GM12878 (cell line): ENCODE measurements at places on chromosomes 7 and 10.

- no peak for DNase-seq
These were observed 106.9 kb downstream of the TCERG1L start for GRCh38 chr10:131204406-131205152.

GRCh38 chr7:40887099-40887498 is 752.3 kb downstream of the SUGCT start:
- no peak for DNase-seq

- no peak for DNase-seq
These were observed 5.9 kb downstream of the DUSP5 start for GRCh38 chr10:110503528-110504110.

GRCh38 chr7:80940539-80941207 is 21.8 kb upstream of the SEMA3C start:
- no peak for DNase-seq

GRCh38 chr10:29522918-29523317 is 111.9 kb downstream of the SVIL start:
- no peak for DNase-seq

DNA sequence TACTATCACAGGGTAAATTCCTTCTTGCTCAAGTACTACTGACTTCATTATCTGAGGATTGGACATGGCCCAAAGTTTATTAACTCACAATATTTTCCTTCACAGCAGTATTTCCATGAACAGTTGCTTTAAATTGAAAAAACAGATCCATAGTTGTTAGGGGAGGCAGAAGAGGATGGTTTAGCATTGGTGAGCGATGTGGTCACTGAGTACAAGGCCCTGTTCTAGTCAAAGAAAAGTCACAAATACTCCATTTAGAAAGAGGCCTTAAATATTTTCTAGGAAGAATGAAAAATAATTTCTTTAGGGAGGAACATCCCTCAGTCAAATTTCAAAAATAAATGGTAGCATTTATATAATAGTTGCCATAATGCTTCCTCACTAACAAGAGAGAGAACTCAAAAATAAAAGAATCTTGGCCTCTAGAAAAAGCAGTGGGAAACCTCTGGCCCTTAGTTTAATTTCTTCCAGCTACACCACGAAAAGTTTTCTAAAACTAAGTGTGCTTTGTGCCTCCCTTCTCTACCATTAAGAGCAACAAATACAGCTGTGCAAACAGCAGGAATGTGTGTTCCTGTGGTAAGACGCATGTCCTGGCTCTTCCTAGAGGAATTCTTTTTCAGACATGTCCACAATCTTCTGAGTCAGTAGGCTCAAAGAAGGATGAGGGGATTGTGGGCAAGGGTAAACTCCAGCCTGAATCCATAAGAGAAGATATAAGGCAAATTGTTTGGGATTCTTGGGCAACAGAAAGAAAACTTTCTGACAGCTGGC is 105.7 kb downstream of the HOXA1 start:
- no peak for DNase-seq

DNA sequence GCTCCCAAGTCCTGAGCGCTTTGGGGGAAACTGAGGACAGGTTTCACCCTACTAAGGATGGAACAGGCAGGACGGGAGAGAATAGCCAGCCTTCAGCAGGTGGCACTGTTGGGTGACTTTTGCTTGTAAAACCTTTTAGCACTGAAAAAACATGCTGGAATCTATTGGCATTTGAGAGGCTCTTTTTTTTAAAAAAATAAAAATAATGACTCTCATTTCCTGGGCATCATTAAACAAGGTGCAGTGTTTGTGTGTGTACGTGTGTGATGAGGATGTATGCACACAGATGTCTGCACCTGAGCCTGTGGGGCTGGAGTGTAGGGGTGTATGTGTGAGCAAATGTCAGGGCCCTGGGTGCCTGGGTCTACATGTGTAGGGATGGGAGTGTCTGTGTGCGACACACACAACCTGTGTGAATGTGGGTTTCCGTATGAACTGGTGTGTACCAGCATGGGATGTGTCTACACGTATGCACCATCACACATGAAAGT is 177.9 kb downstream of the RPS24 start:
- no peak for DNase-seq

DNA sequence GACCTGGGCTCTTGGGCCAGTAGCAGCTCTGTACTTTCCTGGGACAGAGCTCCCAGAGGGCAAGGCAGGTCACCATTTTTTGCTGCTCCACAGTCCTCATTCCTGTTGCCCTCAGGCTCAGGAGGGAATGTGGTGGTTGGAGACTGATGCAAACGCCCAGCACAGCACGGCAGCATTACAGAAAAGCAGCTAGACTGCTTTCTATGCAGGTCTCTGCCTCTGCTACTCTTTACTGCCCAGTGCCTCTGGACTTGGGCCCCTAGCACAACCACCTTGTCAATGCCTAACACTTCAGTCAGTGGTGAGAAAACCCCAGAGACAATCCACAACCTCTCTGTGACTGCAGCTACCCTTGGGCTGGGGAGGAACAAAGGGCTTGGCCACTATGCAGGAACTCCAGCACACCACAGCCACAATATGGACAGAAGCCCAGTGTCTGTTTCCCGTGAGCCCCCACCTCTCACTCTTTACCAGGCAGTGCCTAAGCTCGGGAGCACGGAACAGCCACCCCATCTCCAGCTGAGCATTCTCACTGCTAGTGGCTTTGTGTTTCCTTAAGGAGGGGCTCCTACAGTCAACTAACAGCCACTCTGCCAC is 790.6 kb downstream of the PCDH15 start:
- no peak for DNase-seq

- DNase-seq = no peak
These were observed 19.1 kb downstream of the ZMYND11 start for GRCh38 chr10:154348-154747.

DNA sequence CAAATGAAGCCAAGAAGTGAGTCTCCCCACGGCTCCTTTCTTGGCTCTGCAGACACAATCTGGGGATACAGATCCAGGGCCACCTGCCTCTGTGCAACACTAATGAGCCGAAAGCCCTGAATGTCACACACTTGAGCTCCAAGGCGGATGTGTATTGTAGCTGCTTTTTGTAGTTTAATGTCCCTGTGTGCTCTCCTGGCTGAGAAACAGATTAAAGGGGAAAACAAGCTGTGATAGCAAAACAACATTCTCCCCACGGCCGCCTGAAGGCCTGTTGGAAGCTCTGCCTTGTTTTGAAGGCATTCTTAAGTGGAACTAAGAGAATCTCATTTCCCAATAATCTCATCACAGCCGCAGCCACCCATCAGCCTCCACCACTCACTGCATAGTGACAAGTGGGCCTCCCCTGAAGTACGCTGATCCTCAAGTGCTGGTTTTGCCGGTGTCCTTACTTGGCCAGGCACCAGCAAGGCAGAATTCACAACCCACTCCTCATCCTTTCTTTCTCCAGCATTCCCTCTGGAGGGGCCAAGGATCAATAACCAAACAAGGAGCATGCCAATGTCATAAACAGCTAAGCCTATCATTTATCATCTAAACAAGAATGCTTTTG is 44.4 kb upstream of the AMPH start:
- DNase-seq = no peak

DNA sequence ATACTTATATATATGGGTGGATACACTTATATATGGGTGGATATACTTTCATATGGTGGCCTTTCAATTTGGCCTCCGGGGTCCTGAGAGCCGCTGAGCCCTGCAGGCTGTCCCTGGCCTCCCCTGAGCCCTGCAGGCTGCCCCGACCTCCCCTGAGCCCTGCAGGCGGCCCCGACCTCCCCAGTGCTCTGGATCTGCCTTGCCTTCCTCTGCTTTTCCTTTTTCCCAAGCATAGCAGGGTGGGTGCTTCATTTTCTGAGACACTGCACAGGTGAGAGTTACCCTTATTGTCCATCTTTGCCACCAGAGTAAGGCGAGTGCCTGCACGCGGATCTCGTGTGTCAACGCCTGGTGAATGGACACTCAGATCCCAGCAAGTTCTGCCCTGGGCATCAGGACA is 106.6 kb downstream of the VIPR2 start:
- DNase-seq = no peak

GRCh38 chr10:124539935-124540641 is 78.5 kb downstream of the LHPP start:
- DNase-seq = no peak

GRCh38 chr10:34024693-34025425 is 690.4 kb upstream of the NRP1 start:
- no peak for DNase-seq

DNA sequence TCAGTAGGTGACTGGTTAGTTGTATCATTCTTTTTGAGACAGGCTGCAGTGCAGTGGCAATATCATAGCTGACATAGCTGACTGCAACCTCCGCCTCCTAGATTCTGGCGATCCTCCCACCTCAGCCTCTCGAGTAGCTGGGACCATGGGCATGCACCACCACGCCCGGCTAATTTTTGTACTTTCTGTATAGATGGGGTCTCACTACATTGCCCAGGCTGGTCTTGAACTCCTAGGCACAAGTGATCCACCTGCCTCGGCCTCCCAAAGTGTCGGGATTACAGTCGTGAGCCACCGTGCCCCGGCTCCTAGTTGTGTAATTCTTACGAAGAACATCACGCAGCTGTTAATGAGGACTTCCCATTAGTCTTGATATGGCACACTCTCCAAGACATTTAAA is 123.4 kb upstream of the VKORC1L1 start:
- no peak for DNase-seq

DNA sequence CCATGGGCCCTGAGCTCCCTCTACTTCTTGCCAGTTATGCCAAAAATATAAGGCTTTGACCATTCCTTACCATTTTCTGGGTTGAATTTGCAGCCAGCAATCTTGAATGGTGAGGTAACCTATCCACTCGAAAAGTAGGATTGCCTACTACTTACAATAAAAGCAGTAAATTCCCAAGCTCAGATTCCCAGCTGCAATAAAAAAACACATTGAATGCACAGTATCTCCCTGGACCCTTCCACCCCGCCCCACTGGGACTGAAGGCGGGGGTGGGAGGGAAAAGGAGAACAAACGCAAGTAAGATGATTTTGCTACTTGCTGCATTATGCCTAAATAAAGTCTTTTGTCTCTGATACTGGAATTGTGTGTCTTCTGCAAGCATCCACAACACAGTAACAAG is 301.9 kb downstream of the HGF start:
- no peak for DNase-seq

DNA sequence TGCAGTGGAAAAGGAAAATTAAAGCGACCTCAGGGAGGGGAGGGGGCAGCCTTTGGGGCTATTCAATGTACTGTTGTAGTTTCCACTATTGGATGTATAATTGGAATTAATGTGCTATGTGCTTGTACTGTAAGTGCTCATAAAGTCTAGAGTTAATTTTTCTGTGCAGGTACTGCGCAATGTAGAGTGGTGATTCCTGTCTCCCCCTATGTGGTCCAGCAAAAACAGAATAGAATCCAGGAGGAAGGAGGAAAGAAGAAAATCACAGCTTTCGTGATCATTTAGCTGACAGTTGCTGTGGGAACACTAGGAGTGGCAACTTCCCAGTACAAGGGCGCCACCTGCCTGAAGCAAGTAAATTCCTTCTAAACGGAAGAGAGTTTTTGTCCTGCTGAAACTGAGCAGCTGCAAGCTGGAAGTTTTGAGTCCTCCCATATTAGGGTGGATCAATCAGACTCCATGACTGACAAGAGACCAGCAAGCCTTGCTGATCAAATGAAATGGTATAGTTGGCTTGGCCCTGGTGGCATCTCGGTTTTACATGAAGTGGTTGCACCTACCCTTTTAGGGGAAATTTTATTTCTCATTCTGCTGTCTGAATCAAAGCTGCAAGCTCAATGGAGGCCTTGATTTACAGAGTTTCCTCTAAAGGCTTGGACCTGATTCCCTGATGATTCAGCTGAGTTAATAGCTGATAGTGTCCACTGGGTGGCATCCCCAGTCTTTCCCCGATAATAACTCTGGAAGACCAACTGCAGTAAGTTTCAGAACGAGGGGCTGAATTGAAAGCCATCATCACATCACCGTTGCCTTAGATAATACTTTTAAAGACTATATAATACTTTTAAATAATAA is 299.8 kb downstream of the HGF start:
- DNase-seq = no peak

DNA sequence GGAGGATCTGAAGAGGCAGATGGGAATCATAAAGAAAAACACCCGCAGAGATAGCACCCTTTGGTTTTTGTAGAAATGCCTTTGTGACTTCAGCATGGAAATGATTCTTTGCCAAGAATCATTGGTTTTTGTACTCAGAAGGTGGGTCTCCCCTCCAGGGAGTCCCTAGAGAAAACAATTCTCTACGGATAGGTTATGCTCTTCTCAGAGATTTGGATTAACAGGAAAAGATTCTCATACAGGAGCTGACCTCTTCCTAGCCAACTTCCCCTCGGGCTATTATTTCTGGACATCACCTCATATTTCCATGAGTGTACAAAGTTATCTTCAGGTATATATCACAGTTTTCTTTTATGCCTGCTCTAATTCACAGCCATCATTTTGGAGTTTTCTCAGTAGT is 274.2 kb upstream of the HABP2 start:
- no peak for DNase-seq

DNA sequence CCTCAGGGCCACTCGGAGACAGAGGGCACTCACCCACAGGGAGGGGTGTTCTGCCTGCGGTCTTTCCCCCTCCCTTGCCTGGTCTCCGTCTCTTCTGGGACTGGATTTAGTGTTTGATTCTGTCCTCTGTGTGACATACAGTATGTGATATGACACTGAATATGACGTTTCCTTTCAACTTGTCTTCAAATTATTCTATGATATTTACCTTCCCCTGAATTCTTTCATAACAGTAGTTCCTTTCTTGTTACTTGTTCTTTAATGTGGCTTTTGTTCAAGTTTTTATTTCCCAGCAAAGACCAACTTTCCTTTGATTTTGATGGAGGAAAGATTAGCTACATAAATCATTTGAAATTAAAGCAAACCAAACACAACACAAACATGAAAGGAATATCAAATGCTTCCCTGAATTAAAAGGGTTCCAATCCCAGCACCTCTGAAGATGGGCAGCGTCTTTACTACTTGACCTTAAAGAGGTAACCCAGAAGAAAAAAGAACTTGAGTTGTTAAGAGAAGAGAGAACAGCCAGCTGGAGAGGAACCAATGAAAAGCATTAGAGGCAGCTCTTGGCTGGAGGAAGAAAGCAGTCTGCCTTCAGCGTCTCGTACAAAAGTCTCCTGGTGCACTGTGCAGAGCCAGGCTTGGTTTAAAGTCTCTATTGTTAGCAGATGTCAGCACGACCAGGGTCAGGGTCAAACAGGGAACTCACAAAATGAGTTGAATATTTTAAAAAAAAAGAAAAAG is 18.3 kb upstream of the RHEB start:
- DNase-seq = no peak
